ENCODE measurements at places on chromosomes 1 and 21.

GRCh38 chr1:89812992-89813391 lies 7.8 kb upstream of the LRRC8D start:
- DNase-seq = no peak

GRCh38 chr21:31837618-31838390 lies 35.0 kb upstream of the HUNK start:
- DNase-seq = no peak

GRCh38 chr1:236850077-236850979 lies 55.2 kb downstream of the MTR start:
- no peak for DNase-seq

- DNase-seq = no peak
Observed at GRCh38 chr1:7562729-7563605, 208.1 kb upstream of the VAMP3 start.

DNA sequence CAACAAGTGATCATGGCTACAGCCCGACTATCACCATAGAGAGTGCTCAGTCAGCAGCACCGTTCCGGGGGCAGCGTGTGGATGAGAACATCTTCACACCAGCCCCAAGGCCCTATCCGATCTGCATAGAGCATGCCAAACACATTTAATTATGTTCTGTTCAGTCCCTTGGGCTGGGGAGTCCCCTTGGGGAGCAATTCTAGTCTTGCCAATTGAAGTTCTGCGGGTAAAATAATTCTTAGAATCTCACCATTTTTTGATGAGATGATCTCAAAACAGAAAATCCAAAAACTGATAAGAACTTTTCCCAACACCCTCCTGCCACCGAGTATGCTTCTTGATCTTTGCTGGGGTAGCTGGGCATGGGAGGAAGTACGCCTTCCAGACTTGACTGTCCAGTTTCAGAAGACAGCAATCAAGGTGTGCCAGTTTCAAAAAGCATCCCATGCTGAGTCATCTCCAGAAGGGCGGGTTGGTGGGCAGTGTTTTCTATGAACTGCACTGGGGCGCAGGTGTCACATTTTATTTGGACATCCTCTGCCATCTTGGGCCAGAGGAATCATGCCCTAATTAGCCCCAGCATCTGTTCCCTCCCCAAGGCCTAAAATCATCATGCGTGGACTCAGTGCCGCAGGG lies 20.8 kb upstream of the PTPRF start:
- DNase-seq = no peak

GRCh38 chr1:201296352-201296751 lies 13.0 kb downstream of the PKP1 start:
- no peak for DNase-seq

DNA sequence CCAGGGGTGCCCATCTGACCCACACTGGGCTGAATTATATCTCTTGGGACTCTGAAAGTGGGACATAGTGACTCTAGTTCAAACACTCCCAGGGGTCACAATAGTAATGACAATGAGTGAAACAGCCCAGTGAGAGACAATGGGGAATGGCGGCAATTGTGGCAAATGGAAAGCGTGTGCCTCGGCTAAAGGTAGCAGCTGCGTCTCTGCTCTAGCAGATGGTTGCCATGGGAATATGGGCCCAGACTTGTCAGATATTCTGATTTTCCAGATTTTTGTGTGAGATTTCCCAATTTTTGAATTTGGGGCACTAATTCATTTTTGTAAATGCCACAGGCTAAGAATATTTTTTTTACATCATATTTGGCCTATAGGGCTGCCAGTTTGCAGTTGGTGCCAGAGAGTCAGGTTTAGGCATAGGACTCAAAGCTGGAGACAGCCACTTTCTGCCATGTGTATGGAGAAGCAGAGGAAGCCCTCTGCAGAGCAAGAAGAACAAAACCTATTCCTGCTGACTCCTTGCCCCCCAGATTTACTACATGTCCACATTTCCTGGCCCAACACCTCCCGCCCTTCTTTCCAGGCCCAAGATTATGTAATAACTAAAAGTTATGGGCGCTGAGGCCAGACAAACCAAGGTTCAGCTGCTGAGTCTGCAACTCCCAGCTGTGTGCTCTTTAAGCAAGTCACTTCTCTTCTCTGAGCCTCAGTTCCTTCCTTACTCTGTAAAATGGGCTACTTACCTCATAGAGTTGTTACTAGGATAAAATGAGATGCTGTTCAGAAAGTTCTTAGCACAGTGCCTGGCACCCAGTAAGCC lies 21.6 kb upstream of the PTP4A2 start:
- DNase-seq = no peak

DNA sequence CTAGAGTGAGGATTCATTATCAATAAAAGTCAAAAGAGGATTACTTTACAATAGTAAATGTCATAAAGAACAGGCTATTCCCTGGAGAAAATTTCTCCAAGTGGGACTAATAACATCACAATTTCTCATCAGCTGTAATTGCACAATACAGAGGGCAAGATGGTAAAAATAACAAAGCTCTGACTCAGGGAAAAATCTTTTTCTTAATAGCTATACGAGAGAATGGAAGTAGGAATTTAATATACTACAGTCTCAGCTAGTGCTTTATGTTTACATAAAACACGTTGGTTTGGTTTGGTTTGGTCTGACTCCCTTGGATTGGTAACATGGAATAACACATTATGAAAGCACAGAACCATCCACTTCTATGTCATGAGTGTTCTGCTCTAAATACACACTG lies 397.6 kb downstream of the LRRIQ3 start:
- peak; percentile 65 for DNase-seq

DNA sequence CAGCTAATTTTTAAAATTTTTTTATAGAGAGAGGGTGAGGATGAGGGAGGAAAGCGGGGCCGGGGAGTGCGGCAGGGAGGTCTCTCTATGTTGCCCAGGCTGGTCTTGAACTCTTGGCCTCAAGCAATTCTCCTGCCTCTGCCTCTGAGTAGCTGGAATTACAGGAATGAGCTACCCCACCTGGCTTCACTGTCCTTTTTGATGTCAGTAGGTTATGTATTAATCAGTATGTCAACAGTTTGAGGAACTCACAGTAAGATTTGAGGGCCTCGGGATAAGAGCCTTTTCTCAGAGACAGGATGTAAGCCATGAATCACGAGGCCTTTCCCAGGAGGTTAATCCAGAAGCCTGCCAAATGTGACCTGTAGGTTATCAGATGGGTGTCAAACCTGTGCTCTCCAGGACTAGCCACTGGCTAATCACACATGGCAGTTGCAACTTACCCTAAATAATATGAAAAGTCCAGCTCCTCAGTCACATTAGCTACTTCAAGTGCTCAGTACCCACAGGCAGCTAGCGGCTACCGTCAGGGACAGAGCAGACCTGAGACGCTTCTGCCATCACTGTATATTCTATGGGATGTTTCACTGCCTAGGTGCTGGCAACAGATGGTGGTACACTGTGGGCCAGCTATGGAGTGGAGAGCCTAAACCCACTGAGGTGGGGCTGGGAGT lies 33.1 kb downstream of the TRIM67 start:
- no peak for DNase-seq

DNA sequence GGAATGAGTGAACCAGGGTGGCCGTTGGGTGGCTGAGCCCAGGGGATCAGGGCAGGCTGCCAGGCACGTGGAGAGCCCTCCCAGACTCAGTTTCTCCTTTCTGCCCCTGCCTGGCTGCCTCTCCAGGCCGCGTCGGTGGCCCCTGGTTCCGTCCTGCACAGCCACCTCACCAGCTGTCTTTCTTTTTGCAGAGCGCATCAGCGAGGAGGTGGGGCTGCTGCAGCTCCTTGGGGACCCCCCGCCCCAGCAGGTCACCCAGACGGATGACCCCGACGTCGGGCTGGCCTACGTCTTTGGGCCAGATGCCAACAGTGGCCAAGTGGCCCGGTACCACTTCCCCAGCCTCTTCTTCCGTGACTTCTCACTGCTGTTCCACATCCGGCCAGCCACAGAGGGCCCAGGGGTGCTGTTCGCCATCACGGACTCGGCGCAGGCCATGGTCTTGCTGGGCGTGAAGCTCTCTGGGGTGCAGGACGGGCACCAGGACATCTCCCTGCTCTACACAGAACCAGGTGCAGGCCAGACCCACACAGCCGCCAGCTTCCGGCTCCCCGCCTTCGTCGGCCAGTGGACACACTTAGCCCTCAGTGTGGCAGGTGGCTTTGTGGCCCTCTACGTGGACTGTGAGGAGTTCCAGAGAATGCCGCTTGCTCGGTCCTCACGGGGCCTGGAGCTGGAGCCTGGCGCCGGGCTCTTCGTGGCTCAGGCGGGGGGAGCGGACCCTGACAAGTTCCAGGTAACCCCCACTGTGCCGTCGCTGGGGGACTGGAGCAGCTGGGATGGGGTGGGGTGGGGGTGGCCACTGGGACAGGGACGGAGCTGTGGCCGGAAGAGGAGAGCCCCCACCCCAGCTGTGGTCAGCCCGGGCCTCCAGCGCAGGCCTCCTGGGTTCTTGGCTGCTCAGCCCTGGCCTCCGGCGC lies 63.3 kb downstream of the COL18A1 start:
- DNase-seq = no peak
